ENCODE measurements at places on chromosomes 7 and 10. TPM values are rescaled to one million over a fixed set of nuclear protein-coding genes. Genes with fewer than 3 reads are reported as not detected.

DNA sequence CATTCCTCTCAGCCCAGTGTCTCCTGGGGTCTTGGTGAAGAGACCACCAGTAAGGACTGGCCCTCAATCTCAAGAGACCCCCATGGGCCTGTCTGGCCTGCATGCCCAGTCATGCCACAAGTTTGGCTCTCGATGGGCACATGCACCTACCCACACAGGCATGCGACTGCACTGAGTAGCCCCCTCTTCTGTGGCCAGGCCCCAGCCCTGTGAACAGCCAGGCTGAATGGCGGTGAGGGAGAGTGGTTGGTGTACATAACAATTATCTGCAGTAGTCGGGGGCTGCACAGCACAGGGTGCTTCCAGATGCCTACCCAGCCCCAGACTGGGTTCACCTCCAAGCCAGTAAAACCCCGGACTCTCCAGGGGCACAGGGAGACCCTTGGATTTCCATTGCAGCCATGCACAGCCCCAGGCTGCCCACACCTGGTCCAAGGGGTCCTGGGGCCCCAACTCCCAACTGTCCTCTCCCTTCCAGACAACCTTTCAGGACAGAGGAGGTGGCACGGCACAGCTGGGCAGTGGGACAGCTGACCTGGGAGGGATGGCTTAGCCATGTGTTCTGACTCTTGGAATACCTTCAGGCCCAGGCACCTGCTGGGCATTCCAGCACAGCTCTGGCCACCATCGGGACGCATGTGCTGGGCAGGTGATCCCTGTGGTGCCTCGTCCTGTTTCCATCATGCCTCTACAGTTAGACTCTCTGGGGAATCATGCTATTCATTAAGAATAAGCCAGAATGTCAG lies 21.0 kb upstream of the CSGALNACT2 start:
- no peaks in the 10 kb centered on the region for H3K4me1 ChIP-seq
- no peak for DNase-seq
- no peak overlapping the region for H3K4me3 ChIP-seq
- H3K27ac ChIP-seq = no peak overlapping the region
- no peaks in the 10 kb centered on the region for H3K27me3 ChIP-seq

DNA sequence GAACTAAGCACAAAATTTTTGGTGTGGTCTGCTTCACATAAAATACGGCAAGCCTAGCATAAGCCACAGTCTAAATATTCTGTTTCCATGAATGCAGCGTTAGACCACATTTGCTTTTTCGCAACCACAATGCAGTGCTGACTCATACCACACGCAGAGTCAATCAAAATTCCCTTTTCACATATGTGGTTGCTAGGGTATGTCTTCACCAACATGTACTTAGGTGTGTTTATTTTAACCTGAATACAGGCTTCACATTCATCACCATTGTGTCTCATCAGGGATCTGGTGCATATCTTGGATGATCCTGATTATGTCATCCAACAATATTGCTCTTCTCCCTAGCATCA lies 90.8 kb downstream of the CHN2 start:
- no peaks in the 10 kb centered on the region for H3K36me3 ChIP-seq
- peaks cover 6% of the 10 kb centered on the region for H3K27me3 ChIP-seq
- peaks cover 56% of the 10 kb centered on the region for H3K4me1 ChIP-seq
- H3K4me3 ChIP-seq = no peak overlapping the region
- peak; percentile 95 for DNase-seq
- peak overlapping the region; percentile 55 for H3K27ac ChIP-seq

- H3K4me3 ChIP-seq = no peak overlapping the region
- H3K4me1 ChIP-seq = no peaks in the 10 kb centered on the region
- no peaks in the 10 kb centered on the region for H3K36me3 ChIP-seq
- no peaks in the 10 kb centered on the region for H3K27me3 ChIP-seq
- no peak for DNase-seq
These were observed 66.5 kb upstream of the EEPD1 start for GRCh38 chr7:36086571-36086970.

Gene PTN
- polyA plus RNA-seq = not detected

GRCh38 chr10:72692994-72693781 lies 1.2 kb downstream of the MCU start:
- no peak for DNase-seq
- H3K27ac ChIP-seq = peak overlapping the region; percentile 80
- H3K27me3 ChIP-seq = no peaks in the 10 kb centered on the region
- H3K4me3 ChIP-seq = peak overlapping the region; percentile 90
- H3K4me1 ChIP-seq = peaks cover 27% of the 10 kb centered on the region

DNA sequence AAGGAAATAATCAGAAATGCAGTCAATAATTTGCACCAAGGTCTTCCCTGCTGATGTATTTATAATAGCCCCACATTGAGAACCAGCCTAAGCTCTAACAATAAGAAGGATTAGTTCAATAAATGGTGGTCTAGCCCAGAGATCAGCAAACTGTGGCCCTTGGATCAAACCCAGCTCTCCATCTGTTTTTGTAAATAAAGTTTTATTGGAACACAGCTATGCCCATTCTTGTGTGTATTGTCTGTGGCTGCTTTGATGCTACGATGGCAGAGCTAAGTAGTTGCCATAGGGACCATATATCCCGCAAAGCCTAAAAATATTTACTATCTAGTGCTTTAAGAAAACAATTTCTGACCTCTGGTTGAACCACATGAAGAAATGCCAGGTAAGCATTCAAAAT lies 154.9 kb downstream of the EMX2 start:
- H3K27ac ChIP-seq = no peak overlapping the region
- peaks cover 11% of the 10 kb centered on the region for H3K4me1 ChIP-seq
- no peak overlapping the region for H3K4me3 ChIP-seq
- H3K36me3 ChIP-seq = no peaks in the 10 kb centered on the region
- no peaks in the 10 kb centered on the region for H3K27me3 ChIP-seq

Gene ZC3HAV1L
- 7.9 TPM for polyA plus RNA-seq

Gene UBE2D1
- polyA plus RNA-seq = 25.4 TPM

DNA sequence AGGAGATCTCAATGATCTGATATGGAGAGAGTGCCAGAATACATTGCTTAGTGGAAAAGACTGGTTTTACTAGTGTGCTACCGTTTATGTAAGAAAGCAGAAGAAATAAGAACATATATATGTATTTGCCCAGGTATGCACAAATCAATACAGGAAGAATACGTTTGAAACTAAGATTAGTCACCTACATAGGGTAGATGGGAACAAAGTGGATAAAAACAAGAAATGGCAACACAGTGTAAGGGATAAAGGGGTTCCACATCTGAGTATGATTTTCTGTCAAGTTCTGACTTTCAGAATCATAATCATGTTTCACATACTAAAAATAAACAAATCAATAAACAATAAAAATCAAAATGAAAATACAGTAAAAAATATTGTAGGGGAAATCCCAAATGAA lies 148.6 kb upstream of the NAMPT start:
- no peak overlapping the region for H3K4me3 ChIP-seq
- H3K27me3 ChIP-seq = no peaks in the 10 kb centered on the region
- no peaks in the 10 kb centered on the region for H3K4me1 ChIP-seq
- H3K27ac ChIP-seq = no peak overlapping the region

DNA sequence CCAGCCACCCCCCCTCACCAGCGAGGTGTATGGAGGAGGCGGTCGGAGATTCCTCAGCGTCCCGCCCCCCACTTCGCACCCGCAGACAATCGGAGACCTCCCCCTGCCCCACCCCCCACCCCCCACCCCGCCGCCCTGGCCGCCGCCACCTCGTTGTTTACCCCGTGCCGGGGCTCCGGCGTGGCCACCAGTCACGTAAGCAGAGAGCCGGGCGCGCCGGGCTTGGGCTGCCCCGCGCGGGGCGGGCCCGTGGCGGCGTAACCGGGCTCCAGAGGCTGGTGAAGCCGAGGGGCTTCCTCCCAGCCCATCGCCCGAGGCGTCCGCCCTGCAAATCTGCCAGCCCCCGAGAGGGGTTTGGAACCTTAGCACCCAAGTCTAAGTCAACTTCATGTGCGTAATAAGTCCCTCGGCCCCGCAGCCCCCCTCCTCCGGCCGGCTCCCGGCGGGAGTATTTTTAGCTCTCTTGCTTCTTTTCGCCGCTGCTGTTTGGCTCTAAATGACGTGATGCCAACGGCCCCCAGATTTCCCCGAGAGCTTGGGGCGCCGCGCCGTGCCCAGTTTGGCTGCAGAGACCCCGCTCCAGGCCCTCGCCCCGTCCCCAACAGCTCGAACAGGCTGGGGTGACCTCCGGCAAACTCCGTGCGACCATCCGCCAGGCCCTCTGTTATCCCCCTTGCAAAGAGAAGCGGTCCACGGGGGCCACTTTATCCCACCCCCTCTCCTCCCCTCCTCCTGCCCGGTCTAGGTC lies 2.7 kb downstream of the MXI1 start:
- peak overlapping the region; percentile 85 for H3K4me3 ChIP-seq
- H3K4me1 ChIP-seq = peaks cover 15% of the 10 kb centered on the region
- no peak for DNase-seq
- peak overlapping the region; percentile 84 for H3K27ac ChIP-seq

GRCh38 chr10:117165538-117166417 lies 27.7 kb upstream of the VAX1 start:
- no peak overlapping the region for H3K27ac ChIP-seq
- DNase-seq = no peak
- H3K4me3 ChIP-seq = peak overlapping the region; percentile 49
- peaks cover 94% of the 10 kb centered on the region for H3K27me3 ChIP-seq
- no peaks in the 10 kb centered on the region for H3K36me3 ChIP-seq
- H3K4me1 ChIP-seq = peaks cover 10% of the 10 kb centered on the region

Gene PTER
- 10.1 TPM for polyA plus RNA-seq

- H3K27me3 ChIP-seq = no peaks in the 10 kb centered on the region
- no peak overlapping the region for H3K27ac ChIP-seq
- no peaks in the 10 kb centered on the region for H3K36me3 ChIP-seq
- no peak for DNase-seq
These were observed 140.4 kb downstream of the PIP4K2A start for GRCh38 chr10:22573820-22574569.

Gene HOXA6
- 0.72 TPM for polyA plus RNA-seq

- no peaks in the 10 kb centered on the region for H3K4me1 ChIP-seq
- H3K4me3 ChIP-seq = no peak overlapping the region
- no peak overlapping the region for H3K27ac ChIP-seq
- H3K36me3 ChIP-seq = no peaks in the 10 kb centered on the region
- DNase-seq = no peak
These were observed 64.4 kb upstream of the SFMBT2 start for GRCh38 chr10:7475046-7475911.

Gene DDX50
- 28.0 TPM for polyA plus RNA-seq

Gene VAX1
- not detected for polyA plus RNA-seq

GRCh38 chr7:77528368-77528767 lies 8.7 kb upstream of the PTPN12 start:
- H3K4me1 ChIP-seq = peaks cover 11% of the 10 kb centered on the region
- no peaks in the 10 kb centered on the region for H3K27me3 ChIP-seq
- H3K4me3 ChIP-seq = no peak overlapping the region
- peak overlapping the region; percentile 65 for H3K27ac ChIP-seq

DNA sequence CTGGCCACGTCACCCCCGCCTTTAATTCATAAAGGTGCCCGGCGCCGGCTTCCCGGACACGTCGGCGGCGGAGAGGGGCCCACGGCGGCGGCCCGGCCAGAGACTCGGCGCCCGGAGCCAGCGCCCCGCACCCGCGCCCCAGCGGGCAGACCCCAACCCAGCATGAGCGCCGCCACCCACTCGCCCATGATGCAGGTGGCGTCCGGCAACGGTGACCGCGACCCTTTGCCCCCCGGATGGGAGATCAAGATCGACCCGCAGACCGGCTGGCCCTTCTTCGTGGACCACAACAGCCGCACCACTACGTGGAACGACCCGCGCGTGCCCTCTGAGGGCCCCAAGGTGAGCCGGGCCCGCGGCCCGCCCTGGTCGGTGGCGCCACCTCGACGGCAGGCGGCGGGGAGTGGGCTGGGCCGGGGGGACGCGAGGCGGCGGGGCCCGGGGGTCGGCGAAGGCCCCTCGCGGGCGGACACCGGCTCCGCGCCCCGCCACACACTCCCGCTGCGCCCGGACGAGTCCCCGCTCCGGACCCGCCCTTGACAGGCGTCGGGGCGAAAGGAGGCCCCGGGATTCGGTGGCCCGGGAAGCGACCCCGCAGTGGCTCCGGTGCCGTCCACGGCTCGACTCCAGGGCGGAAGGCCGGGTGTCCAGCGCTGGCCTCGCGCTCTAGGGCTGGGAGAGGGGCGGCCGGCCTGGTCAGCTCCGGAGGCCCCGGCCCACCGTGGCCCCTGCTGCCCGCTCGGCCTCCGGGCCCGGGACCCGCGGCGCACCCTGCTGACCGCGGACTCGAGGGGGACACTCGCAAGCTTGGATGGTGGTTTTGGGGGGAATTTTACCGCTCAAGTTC lies 557 bp downstream of the BAG3 start:
- peaks cover 32% of the 10 kb centered on the region for H3K4me1 ChIP-seq
- peaks cover 2% of the 10 kb centered on the region for H3K36me3 ChIP-seq
- H3K27ac ChIP-seq = peak overlapping the region; percentile 79
- DNase-seq = no peak
- H3K4me3 ChIP-seq = peak overlapping the region; percentile 72

DNA sequence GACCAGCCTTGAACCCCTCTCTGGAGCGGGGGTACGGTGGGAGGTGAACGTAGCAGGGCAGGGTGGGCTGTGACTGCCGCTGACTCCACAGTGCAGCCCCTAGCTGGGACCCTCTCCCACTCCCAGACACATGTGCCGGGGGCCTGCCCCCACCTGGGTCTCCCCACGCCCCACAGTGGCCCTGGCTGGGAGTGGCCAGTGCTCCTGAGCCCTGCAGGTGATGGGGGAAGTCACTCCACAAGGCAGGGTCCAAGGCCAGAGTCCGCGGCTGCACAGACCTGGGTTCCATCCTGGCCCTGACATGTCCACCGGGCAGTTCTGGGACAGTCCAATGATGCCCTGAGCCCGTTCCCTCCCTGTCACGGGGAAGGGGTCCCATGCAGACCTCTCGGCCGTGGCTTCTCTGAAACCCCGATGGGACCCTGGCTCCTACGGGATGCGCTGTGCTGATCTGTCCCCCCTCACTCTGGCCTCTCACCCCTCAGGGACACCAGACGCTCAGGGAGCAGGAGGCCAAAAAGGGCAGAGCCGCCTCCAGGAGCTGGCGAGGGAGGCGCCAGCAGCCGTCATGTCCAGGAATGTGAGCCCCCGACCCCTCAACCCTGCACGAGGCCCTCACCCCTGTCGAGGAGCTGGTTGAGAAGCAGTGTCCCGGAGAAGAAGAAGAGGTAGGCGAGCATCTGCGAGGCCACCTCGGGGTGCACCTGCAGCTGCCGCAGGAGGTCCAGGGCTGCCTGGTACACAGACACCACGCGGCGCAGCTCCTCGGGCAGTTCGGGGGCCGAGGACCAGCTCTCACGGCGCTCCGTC lies 40.4 kb downstream of the AP5Z1 start:
- no peak for DNase-seq
- no peak overlapping the region for H3K4me3 ChIP-seq
- H3K27me3 ChIP-seq = peaks cover 11% of the 10 kb centered on the region
- H3K27ac ChIP-seq = no peak overlapping the region
- H3K36me3 ChIP-seq = no peaks in the 10 kb centered on the region
